Mammary epithelial cell (primary cell): ENCODE measurements at places on chromosomes 2 and 18. TPM values are rescaled to one million over a fixed set of nuclear protein-coding genes. Genes with fewer than 3 reads are reported as not detected.
A peak's percentile ranks its signal among the peaks of the same experiment; 100 is the strongest.

TRIM54 gene
- total RNA-seq = not detected in 2 replicates

GRCh38 chr2:138007431-138007830 is 43.2 kb downstream of the HNMT start:
- no peak for DNase-seq

STARD6 gene
- total RNA-seq = not detected

DNA sequence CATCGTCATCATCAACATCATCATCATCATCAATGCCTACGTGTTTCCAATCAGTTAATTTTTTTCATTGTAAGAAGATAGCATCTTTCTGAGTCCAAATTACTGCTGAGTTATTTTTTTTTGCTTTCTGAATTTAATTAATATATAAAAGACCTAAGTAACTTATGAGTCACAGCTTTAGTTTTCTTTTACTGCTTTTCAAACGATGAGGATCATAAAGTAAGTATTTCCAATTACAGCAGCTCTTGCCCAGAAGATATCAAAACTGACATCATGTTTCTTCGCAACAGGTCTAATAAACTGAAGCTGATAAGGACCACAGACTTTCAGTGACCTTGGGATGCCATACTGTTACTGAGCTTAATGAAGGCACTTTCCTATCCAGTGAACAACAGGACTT is 442.2 kb downstream of the DSEL start:
- DNase-seq = no peak

GRCh38 chr2:60488291-60488690 is 65.2 kb downstream of the BCL11A start:
- DNase-seq = no peak

GRCh38 chr2:172588931-172589330 is 33.0 kb downstream of the PDK1 start:
- peak; percentile 60 for DNase-seq

SKA1 gene
- 0.83 TPM for total RNA-seq

DNA sequence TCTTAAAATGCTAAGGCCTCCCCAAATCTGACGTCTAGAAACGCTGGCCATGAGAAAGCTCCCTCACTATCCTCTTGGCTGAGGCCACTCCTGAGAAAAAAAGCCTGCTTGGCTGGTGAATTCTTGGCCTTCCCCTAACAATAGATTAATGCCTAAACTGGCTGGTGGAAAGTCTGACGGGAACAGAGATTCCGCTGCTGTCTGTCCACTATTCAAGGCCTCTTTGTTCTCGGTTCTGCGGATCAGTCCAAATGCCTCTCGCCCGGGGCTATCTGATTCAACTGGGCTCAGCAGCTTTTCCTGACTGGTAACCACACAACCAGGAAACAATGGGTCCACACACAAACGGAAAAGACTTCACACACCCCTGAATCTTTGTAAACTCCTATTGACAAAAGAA is 27.2 kb downstream of the PXDN start:
- peak; percentile 99 for DNase-seq

GRCh38 chr18:3119401-3120341 is 100.1 kb downstream of the MYOM1 start:
- DNase-seq = peak; percentile 52

SLC30A3 gene
- 0.17 TPM for total RNA-seq

DNA sequence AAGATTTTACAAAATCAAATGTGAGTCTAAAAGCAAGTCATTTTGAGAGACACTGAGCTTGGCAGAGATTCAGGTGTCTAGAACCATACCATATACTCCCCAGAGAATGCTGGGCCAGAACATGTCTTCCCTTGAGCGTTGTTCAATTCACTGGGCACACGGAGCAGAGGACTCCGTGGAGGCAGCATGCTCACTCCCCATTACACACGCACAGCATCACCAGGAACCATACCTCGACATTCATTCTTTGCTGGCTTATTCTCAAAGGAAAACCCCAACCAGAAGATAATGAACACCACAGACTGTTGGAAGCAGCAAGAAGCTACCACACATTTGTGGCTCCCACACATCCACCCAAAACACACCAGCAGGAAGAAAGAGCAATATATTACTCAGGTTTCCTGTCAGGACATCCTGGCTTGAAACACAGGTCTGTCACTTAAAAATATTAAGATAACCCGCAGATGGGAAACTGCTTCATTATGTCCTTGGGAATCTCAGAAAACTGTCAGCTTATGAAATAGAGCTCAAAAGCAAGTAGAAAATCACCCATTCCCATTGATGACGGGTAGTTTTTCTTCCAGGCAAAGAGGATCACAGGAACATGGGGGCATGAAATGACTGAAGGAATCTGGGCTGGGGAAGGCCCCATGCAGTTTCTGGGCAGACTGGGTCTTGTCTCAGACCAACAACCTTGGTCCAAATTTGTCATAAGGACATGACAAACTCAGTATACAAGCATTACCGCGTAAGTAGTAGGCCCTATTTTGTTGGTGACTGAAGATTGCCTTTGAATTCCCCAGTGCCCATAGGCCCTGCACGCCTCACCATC is 46.4 kb downstream of the PCBP1 start:
- DNase-seq = no peak

GRCh38 chr2:215452725-215453124 is 16.9 kb upstream of the FN1 start:
- no peak for DNase-seq

- DNase-seq = peak; percentile 6
Observed at GRCh38 chr2:169895294-169895985, 68.2 kb downstream of the UBR3 start.

DNA sequence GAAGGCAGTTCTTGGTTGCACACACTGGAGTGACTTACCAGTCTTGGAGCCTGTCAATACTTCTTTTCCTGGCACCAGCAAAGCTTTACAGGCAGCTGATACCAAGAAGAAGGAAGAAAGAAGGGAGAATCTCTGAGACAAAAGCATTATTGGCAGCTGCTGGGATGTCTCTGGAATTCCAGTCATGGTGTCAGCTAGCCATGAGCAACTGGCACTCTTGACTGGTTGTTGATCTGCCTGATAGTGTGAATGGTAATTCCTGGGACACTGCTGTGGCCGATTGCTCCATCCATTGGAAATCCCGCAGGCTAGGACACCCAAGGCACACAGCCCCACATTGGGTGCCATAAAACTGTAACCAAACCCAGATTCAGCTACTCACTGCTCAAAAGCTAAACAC is 17.8 kb upstream of the SPAG16 start:
- DNase-seq = no peak

DNA sequence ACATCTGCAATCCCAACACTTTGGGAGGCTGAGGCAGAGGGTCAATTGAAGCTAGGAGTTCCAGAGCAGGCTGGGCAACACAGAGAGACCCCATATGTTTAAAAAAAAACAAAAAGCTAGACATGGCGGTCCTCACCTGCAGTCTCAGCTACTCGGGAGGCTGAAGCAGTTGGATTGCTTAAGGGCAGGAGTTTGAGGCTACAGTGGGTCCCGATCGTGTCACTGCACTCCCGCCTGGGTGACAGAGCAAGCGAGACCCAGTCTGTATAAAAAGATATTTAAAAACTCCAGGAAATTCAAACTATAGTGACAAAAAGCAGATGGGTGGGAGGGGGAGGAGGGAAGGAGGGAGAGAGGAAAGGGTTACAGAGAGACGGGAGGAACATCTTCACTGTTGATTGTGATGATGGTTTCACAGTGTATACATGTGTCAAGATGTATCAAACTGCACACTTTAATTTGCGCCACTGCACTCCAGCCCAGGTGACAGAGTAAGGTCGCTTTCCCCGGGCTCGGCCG is 942 bp upstream of the ZNF236 start:
- DNase-seq = no peak

SERPINB2 gene
- total RNA-seq = 15.9 and 60.3 TPM in 2 replicates

GRCh38 chr18:55343396-55344073 is 244.5 kb downstream of the TCF4 start:
- DNase-seq = peak; percentile 8

CXCR2 gene
- 0.17 TPM for total RNA-seq

FIGLA gene
- not detected in 2 replicates for total RNA-seq

GRCh38 chr2:67486041-67486796 is 89.1 kb downstream of the ETAA1 start:
- DNase-seq = peak; percentile 58

LDLRAD4 gene
- total RNA-seq = 0.17 TPM

- DNase-seq = no peak
Observed at GRCh38 chr2:216880509-216881184, 20.8 kb upstream of the TNP1 start.

- no peak for DNase-seq
Observed at GRCh38 chr2:28608500-28609424, 112.9 kb downstream of the PLB1 start.

DNA sequence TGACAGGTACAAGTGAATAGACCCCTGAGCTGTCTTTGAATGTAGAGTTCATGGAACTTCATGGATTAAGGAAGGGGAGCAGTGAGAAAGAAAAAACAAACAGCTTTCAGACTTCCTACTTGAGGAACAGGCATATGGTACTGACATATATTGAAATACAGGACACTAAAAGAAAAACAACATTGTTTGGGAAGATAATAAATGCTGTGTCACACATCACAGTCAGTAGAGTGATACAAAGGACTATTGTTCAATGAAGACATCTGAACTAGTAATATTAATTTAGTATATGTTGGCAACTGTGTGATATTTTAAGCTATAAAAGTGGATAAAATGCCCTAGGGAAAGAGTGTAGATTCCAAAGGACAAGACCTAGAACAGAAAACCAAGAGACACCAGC is 3.3 kb downstream of the DSC2 start:
- DNase-seq = peak; percentile 59

DNA sequence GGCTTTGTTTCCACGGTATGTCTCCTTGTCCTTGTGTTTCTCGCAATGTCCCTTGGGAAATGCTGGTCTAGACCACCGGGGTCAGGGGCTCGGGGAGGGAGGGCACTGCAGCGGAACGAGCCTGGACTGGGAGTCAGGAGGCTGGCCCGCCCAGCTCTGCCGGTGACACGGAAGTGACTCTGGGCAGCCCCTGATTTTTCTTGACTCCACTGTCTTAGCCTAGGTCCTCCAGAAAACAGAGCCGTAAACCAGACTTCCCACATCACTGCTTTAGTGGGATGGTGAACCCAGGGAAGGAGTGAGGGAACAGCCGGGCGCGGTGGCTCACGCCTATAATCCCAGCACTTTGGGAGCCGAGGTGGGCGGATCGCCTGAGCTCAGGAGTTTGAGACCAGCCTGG is 144.2 kb downstream of the ASB1 start:
- no peak for DNase-seq

- DNase-seq = no peak
Observed at GRCh38 chr2:31312898-31313297, 78.9 kb downstream of the EHD3 start.

RETREG2 gene
- 73.5 TPM for total RNA-seq

DNA sequence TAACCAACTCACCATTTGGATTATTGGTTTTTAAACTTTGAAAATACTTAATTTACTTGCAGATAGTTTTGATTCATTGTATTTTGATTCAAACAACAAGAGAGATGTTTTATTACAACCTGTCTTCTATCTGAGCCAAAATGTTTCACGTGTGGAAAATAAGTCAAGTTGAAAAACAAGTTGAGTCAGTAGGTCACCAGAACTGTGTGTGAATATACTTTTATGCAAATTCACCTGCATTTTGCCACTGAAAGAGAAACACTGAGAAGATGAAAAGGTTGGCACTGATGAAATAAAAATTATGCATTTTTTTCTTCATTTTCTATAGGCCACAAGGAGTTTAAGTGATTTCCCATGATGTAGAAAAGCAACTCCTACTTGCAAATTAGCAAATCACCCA is 68.3 kb downstream of the ICOS start:
- no peak for DNase-seq

ACVR1C gene
- 0.21 and 0.27 TPM in 2 replicates for total RNA-seq

DNA sequence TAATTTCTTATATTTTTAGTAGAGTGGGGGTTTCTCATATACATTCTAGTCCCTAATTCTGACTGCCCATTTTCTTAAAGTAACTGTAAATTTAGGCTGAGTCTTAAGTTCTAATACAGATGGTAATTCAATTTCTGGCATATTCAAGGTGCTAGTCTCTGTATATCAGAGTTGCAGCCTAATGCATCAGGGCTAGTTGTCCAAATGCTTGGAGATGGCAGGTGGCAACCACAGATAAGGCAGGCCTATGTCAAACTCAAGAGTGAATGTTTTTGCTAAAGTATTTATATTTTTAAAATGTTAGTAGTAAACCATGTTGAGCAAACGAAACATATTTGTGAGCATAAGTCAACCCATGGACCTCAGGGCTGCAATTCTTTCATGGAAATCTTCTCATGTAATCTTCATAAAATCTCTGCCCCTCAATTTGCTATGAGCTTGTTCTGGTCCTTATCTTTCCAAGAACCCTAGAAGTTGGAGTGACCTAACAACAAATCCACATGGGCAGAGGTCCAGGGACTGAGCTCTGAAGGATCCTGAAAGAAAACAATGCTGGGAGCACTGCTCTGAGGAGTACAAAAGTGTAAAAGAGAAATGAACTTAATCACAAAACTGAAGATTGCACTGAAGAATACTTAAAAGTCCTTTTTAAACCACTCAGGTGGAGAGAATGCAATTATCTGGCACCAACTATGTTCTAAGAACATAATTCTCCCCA is 27.3 kb upstream of the DSC2 start:
- no peak for DNase-seq

DNA sequence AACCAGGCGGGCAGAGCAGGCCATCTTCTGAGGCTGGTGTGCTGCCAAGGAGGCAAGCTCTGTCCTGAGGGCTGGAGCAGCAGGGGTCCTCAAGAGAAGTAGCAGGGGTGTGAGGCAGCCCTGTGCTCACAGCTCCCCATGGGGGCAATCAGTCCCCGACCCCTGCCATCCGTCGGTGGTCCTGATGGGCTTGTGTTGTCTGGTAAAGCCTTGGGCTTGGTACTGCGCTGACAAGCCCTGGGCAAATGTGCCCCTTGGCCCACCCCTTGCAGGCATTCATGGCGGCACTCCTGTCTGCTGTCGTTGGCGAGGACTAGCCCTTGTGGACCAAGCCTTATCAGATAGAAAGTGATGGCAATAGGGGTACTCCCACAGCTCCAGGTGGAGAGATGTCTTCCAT is 22.6 kb upstream of the SCLY start:
- DNase-seq = no peak

GRCh38 chr2:190344276-190344827 is 963 bp downstream of the INPP1 start:
- DNase-seq = peak; percentile 60

TEKT4 gene
- not detected for total RNA-seq

RBM45 gene
- 15.5 TPM for total RNA-seq

UGT1A3 gene
- 0.37 and 0.40 TPM in 2 replicates for total RNA-seq

DNA sequence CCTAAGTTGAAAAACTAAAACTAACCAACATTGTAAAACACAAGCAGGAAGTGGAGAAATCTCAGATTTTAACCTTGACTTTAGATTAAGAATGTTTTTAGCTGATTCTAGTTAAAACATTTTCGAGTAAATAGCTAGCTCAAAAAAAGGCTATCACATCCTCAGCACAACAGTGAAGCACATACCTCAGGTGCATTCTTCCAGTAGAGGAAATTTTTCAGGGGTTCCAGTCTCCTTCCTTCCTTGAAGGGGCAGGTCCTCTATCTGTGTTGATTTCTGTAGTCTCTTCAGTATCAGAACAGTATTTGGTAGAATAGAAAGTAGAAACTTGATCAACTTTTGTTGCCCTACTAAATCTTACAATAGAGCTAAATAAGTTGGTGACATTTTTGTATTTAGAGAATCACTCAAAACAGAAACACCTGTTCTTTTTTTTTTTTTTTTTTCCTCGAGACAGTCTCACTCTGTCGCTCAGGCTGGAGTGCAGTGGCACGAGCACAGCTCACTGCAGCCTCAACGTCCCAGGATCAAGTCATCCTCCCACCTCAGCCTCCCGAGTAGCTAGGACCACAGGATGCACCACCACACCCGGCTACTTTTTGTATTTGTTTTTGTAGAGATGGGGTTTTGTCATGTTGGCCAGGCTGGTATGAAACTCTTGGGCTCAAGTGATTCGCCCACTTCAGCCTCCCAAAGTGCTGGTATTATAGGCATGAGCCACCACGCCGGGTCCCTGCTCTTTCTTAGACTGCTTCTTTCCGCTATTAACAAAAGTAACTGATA is 6.9 kb upstream of the GPR155 start:
- DNase-seq = no peak
